ENCODE measurements at places on chromosomes 6 and 20. TPM values are rescaled to one million over a fixed set of nuclear protein-coding genes. Genes with fewer than 3 reads are reported as not detected.

GRCh38 chr6:111727802-111728201, 122.1 kb upstream of the TRAF3IP2 start:
- no peak for DNase-seq

- no peak for DNase-seq
These were observed 56.5 kb downstream of the PTPRK start for GRCh38 chr6:128463942-128464341.

DNA sequence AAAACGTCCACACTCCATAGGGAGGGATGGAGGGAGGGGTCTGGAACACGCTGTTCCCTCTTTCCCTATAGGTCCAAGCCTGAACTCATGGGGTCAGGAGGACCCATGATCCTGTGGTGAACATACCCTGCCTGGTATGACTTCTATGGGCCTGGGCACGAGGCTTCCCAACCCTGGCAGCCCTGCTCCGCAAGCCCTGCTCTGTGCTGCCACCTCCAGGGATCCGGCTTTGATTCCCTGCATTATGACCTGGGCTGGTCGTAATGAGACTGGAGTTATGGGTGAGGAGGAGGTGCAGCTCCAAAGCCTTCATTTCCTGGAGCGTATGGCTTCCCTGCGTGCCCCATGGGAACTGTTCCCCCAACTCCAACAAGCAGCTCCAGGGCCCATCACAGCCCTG, 54.9 kb downstream of the CDH22 start:
- DNase-seq, result no peak

GRCh38 chr6:36042618-36043260, 15.1 kb downstream of the MAPK14 start:
- DNase-seq, result no peak

GRCh38 chr20:47117773-47118172, 223.1 kb downstream of the EYA2 start:
- DNase-seq, result no peak

- no peak for DNase-seq
These were observed 155.3 kb upstream of the STXBP5 start for GRCh38 chr6:147048930-147049329.

- DNase-seq, result no peak
These were observed 8.9 kb downstream of the UTRN start for GRCh38 chr6:144294016-144294415.

DNA sequence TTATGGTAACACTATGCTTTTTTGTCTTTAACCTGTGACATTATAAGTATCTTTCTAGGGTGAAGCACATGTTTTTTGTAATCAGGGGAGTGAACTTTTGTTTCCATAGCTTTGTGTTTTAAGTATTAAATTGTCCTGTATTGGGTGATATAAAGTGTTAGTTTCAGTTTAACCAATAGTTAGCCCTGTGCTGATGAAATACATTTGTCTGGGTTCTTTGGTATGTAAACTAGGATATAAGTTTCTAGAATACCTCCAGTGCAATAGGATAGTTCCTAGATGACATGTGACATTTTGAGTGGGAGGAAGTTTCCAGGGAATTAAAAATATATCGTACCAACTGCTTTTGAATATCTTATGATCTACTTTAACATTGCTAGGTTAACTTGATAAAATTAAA, 611.0 kb upstream of the MARCKS start:
- DNase-seq, result no peak

DNA sequence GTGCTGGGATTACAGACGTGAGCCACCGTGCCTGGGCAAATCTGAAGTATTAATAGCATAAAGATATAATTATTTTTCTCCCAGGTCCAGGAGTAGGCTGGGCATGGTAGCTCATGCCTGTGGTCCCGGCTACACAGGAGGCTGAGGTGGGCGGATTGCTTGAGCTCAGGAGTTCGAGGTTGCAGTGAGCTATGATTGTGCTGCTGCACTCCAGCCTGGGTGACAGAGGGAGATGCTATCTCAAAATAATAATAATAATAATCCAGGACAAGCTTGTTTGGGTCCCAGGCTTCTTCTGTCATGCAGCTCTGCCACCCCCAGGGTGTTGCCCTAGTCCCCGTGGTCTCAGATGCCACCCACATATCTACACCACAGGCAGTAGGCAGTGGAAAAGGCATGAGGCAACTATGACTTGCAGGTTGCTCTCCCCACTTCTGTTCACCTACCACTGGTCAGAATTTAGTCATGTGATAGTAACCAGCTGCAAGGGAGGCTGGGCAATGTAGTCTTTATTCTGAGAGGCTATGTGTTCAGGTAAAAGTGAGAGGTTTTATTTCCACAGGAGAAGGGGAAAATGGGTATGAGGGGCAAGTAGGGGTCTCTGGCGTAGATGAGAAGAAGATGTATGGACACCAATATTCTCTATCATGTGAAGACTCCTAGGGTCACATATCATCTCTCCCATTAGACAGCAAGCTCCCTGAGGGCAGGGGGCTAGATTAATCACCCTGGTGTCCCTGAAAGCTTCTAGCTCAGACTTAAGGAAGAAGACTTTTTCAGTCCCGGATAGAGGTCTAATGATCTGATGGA, 25.7 kb downstream of the TCF15 start:
- no peak for DNase-seq

DNA sequence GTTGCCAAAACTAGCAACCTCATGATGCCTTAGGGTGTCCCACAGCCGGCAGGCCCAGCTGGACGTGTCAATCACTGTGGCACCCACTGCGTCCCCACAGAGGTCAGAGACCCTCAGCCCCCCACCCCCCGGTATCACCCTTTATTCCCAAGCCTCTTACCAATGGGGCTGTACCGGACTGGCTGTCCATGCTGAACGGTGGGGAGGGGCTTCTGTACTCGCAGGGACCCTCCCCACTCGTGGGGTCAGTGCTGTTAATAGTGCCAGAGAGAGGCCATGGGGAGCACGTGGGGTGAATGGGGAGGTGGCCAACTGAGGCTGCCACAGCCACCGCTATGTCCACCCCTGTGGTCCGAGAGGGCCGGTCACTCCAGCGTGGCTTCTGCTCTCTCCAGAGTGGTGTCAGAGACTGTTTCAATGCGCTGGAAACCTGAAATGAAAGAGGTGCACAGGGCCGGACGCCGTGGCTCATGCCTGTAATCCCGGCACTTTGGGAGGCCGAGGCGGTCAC, 68.6 kb downstream of the THBS2 start:
- DNase-seq, result no peak

DNA sequence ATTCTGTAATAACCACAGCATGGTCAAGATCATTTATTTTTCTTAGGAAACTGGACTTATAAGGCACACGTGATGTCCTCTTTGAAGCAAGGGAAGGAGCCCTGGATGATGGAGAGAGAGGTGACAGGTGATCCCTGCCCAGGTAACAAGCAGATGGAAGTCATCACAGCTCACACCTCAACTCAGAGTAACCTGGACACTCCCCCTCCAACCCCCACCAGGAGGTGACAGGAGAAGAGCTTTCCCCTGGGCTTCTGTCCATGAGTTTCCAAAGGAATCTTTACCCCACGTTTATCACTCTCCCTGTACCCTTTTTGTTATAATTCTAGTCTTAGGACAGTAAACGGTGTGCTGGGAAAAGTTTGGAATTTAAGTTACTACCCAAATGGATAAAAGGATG, 28.4 kb downstream of the ZNF334 start:
- no peak for DNase-seq

DNA sequence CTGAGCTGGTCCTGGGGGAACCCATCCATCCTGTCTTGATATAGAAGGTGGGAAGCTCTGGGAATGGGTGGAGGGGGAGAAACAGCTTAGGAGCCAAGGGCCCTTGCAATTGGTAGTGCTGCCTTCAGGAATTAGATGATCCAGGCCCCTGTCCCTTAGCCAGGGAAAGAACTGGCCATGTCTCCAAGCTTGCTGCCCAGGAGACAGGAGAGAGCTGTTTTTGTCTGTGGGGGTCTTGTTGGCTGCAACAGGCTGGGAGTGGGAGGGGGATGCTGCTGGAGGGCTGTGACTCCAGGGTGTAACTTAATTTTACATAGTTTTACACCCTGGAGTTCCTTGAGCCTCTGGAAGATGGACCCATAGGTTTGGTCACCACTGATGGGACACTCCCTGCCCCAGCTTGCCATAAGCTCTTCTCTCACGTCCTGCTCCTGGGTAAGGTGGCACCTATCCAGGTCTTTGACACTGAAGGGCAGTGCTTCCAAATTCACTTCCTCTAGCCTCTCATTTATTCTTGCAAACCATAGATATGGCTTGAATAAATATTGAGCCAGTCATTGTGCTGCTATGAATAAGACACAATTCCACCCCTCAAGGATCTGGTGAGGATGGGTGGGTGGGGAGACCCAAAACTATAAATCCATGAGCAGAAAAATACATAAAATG, 16.8 kb downstream of the VEGFA start:
- DNase-seq, result no peak

GRCh38 chr6:2296781-2297180, 51.4 kb upstream of the GMDS start:
- no peak for DNase-seq

GRCh38 chr6:56793938-56794337, 151.2 kb upstream of the DST start:
- DNase-seq, result no peak

DNA sequence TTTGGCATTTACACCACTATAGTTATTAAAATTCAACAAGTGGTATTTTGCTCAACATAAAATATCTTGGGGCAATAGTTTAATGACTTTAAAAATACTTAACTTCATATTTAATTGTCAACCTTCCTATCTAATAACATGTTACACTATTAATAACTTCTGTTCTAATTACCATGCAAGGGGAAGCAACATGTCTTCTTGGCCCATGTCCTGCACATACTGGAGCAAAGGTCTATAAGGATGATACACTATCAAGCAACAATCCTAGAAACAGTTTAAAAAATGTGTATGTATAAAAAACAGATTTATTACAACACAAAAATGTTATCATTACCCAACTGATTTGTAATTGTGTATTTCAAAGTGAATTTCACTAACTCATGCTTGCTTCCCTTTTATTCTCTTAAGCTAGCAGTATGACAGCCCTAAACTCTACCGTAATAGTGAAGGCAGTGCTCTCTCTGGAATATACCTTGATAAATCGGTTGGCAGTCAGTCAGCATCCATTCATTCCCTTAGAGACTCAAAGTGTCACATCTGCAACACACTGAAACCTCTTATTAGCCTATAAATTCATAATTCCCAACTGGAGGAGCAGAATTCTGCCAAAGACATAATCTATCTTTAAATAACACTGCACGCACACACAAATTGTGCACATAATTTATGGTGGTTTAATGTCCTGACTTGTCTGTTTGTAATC, 18.3 kb downstream of the CCNC start:
- no peak for DNase-seq

- DNase-seq, result no peak
These were observed 580.4 kb downstream of the EYS start for GRCh38 chr6:65126667-65127066.

The CARMIL1 gene
- total RNA-seq, result 5.0 TPM

The IRAK1BP1 gene
- total RNA-seq, result 7.8 TPM

The MTG2 gene
- total RNA-seq, result 32.9 TPM

The CDSN gene
- total RNA-seq, result not detected

The MUC21 gene
- total RNA-seq, result not detected

The MEP1A gene
- total RNA-seq, result not detected

The USP49 gene
- 25.1 TPM for total RNA-seq

The IPCEF1 gene
- total RNA-seq, result 0.28 TPM

The MANEA gene
- total RNA-seq, result 12.8 TPM

The MOXD1 gene
- 83.6 TPM for total RNA-seq

The LY6G6F gene
- not detected for total RNA-seq

All from neural crest cell (in vitro differentiated cells).